AG04449 (cell line): ENCODE measurements at places on chromosomes 4 and X.

GRCh38 chr4:182216005-182216404, 27.2 kb upstream of the TENM3 start:
- no peak for DNase-seq

DNA sequence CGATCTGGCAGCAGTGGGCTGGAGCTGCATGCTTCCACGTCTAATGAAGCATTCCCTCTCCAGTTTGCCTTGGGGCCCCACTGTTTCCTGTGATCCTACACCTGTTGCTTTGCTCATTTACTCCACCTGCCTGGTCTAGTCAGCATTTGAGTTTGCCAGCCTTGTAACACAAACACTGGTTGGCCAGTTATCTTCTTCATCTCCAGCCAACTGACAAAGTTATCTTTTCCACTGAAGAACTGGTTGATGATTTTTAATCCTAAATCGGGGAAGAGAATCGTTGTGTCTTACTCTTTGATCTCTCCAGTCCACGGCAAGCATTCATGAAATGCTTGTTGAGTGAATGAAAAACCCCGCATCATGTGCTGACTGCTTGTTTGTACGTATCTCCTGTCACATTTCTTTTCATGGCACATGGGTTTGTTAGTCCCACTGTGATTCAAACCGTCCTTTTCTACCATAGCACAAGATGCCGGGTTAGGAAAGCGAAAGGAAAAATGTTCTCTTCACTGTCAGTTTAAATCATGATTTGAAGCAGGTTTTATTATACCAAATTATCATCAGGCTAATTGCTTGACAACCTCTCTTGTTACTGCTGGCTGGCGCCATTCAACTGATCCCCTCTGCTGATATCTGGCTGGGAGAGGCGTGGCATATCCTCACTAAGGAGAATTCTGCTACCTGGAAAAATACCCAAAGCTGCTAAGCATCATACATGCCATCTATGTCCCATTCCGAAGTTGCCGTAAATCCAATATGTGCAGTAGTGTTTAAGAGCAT, 144.8 kb downstream of the SHROOM3 start:
- no peak for DNase-seq

GRCh38 chr4:139709660-139710059, 44.0 kb downstream of the MGST2 start:
- no peak for DNase-seq

DNA sequence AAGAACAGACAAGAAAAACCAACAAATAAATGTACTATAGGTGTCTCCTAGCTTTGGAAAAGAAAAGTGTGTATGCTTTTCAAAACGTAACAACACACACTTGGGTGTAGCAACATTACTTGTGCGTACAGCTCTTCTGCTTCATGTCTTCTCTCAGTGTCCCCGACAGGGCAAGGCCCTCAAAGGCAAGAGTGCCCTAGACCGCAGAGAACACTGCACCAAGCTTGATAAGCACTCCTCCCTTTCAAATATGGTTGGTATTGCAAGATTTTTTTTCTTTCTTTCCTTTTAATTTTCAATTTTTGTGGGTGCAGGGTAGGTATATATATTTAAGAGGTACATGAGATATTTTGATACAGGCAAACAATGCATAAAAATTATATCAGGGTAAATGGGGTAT, 106.8 kb downstream of the EIF4E start:
- no peak for DNase-seq

DNA sequence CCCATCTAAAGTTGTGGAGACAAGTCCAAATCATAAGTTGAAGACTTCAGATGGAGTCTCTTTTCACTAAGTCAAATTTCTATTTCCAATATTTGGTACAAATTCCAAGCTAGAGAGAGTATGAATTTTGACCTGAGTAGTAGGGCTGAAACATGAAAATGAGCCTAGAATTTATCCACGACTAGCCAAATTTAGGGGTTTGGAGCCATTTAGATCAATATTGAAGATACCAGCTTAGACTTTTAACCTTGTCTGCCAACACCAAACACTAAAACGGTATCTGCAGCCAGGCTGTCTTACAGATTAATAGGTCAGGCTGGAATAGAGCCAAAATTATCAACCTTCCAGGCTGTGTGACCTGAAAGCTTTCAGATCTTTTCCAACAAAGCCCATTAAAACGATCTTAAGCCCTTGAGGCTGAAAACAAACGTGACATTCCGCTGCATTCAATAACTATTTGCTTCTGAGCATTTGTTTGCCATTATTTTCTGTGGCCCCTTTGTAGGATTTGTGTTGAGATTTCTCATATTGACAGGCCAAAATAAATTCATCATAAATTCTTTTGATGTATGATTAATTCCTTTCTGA, 268.7 kb upstream of the DKK2 start:
- DNase-seq: no peak

- no peak for DNase-seq
Measured at GRCh38 chrX:71450433-71451106, 82.3 kb upstream of the OGT start.

GRCh38 chr4:128871948-128872347, 62.4 kb downstream of the JADE1 start:
- peak; percentile 97 for DNase-seq

- no peak for DNase-seq
Measured at GRCh38 chrX:51614353-51615012, 4.2 kb downstream of the CENPVL3 start.

- no peak for DNase-seq
Measured at GRCh38 chrX:45718676-45719075, 518.0 kb upstream of the DIPK2B start.

- no peak for DNase-seq
Measured at GRCh38 chr4:55411621-55412020, 15.9 kb downstream of the TMEM165 start.

GRCh38 chr4:148574502-148574901, 132.3 kb upstream of the NR3C2 start:
- DNase-seq: no peak

GRCh38 chrX:133749951-133750350, 235.4 kb downstream of the GPC3 start:
- no peak for DNase-seq

- DNase-seq: no peak
Measured at GRCh38 chrX:68659786-68660185, 12.3 kb downstream of the STARD8 start.

- no peak for DNase-seq
Measured at GRCh38 chr4:154421618-154422017, 70.0 kb downstream of the DCHS2 start.

DNA sequence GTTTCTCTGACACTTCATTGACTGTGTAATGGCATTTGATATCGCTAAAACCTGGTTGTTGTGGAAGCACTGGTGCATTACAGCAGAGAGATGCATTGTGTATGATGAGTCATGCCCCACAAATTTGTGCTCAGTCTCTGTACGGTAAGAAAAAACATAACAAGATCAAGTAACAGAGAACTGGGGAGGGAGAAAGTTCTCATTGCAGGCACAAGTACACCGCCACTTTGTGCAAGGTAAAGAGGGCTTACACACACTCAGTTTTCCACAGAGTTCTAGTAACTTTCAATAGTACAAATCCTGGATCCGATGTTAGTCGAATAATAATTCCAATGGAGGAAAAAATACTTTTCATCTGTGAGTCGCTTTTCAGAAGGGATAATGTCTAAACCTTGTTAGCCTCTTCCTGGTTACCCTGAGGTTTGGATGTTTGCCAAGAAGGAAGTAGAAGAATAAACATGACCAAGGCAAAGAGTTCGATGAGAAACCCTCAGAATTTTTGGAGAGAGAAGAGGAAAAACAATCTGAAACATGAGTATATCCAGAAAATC, 512.5 kb upstream of the SLIT2 start:
- peak; percentile 52 for DNase-seq

DNA sequence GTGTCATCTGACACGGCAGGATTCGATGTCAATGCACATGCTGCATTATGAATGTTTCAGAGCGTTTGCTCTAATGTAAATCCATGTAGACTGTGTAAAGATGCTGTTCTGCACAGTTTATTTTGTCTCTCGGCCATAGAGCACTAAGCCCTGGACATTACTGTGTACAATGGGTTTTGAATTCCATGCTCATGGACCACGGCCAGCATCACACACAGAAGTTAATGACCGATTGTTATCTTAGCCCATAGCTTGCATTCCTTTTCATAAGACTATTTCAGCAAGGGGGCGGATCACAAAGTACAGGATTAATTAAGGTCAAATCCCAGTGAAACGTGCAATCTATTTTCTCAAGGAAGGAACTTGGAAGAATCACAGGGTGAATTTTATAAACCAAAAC, 286.1 kb upstream of the TENM3 start:
- peak; percentile 78 for DNase-seq

DNA sequence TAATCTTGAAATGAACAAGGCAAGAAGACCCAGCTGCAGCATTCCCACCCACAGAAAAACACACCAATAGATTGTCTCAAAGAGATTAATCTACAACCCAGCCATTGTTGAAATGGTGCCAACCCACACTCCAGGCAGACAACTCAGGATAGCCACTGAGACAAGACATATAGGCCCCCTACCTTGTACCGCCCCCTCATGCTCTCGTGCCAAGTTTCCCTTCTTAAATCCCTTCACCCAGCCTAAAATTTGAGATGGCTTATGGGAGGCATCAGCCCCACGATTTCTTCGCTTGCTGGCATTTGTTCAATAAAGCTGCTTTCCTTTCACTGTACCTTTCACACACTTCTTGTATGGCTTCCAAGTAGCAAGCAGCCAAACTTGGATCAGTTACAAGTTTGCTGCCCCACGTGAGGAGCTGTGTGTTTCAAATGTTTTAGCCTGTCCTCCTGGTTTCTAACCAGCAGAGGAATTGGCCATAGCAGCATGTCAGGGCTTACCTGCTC, 1754.1 kb downstream of the C4orf33 start:
- no peak for DNase-seq

GRCh38 chrX:8405631-8406030, 59.0 kb upstream of the VCX3B start:
- DNase-seq: no peak

DNA sequence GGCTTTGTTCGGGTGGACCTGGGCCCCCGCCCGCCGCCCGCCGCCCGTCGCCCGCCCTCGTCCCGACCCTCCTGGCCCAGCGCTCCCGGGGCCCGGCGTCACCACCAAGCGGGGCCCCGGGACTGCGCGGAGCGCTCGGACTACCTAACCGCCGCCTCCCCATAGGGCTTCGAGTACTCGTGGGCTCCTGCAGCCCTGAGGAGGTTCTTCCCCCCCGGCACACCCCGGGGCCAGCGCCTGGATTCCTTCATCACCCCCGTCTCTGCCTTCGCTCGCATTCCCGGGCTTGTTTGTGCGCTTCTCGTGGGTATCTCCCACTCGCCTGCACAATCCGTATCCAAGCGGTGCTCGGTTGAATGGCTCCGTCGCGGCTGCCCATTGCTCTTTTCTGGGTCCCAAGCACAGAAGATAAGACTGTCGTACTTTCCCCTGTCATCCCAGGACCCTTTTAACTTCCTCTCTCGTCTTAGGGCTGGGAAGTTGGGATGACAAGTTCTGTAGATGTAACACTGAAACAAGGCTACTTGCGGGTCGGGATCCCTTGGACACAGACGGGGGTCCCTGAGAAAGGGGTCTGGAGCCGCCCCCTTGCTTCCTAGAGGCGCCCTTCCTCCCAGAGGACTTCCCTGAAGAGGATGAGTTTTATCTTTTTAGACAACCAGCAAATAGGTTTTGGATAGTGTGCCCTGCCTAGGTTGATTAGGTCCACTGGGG, 565 bp downstream of the MOB1B start:
- DNase-seq: no peak

- DNase-seq: no peak
Measured at GRCh38 chrX:21883258-21883657, 27.5 kb downstream of the YY2 start.

DNA sequence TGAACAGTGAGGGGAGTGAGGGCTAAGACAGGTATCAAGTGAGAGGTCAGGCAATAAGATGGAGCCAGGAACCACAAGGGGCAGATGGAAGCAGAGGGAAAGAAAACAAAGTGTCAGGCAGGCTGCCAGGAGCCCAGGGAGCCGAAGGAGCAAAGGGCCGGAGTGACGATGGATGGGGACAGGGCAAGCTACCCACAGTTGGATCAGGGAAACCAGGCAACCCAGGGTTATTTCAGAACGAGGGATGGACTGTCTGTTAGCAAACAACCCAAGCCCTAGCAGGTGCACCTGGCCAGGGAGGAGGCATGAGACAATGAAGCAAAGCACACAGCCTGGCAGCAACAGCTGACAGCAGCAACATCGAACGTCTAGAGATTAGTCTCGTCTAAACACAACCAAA, 39.2 kb downstream of the SEL1L3 start:
- no peak for DNase-seq

DNA sequence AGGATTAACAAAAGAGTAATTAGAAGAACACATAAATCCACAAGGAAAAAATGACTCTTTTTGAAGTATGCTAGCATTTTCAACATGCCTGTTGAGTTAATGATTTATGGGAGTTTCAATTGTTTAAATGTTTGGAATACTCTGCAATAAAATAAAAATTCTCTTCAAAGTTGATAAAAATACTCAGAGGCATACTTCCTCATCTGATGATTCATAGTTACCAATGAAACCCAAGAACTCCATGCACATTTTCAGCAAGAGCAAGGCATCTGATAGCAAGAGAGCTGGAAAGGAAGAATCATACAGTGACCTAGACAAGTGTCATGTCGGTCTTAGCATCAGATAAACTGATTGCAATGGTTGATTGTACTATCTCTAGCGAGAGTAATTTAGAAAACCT, 443.7 kb upstream of the ATOH1 start:
- DNase-seq: no peak

- no peak for DNase-seq
Measured at GRCh38 chr4:3823496-3824341, 57.5 kb downstream of the ADRA2C start.

GRCh38 chr4:153204247-153204671, at the start of gene TRIM2:
TRIM2 (plus strand) TSS chr4:153204443; CDS start chr4:153204531, 88 bp downstream.
- DNase-seq: no peak

GRCh38 chr4:182548156-182548555, 305.0 kb downstream of the TENM3 start:
- no peak for DNase-seq

DNA sequence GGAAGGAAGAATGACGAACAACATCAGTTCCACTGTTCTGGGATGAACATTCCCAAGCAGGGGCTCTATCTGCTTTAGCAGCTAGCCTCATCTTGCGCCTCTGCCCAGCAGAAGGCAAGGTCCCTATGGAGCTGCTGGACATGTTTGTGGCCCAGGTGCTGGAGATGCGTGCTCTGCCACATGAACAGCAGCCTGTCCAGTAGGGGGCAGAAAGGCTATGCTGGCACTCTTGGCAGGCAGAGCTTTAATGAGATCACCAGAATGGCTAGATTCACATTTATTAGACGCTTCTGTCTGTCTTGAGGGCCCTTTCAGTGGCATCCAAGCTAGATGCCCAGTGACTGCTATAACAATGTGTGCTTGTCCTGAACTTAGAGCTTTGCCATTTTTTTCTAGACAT, 1826.0 kb downstream of the STIM2 start:
- DNase-seq: no peak
